ENCODE measurements at places on chromosomes 4 and X.
A peak's percentile ranks its signal among the peaks of the same experiment; 100 is the strongest.

DNA sequence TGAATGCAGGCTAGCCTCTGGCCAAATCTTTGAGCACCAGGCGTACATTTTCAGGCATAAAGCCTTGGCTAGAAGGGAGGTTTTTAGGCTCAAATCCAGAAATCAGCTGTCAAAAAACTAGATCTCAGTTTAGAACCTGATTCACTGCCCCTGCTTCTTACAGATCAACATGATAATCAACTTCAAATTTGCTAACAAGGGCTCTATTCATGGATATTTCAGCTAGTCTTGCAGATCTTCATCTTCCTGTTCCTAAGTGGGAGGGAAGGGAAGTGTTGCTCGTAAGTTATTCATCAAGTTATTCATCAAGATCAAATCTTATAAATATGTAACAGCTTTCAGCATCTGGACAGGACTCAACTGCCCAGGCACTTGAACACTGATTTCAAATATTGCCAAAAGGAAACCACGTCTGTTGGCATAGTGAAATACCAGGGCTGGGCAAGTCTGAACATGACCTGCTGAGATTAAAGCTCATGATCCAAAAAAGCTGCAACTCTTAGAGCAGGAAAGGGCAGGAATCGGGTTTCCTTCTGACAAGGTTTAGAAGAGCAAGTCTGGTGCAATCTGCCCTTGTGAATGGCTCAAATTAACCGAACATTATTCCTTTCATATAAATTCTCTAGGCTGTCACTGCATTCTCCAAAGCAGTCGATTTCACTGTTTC, 200.3 kb downstream of the PDGFC start:
- no peak for DNase-seq

DNA sequence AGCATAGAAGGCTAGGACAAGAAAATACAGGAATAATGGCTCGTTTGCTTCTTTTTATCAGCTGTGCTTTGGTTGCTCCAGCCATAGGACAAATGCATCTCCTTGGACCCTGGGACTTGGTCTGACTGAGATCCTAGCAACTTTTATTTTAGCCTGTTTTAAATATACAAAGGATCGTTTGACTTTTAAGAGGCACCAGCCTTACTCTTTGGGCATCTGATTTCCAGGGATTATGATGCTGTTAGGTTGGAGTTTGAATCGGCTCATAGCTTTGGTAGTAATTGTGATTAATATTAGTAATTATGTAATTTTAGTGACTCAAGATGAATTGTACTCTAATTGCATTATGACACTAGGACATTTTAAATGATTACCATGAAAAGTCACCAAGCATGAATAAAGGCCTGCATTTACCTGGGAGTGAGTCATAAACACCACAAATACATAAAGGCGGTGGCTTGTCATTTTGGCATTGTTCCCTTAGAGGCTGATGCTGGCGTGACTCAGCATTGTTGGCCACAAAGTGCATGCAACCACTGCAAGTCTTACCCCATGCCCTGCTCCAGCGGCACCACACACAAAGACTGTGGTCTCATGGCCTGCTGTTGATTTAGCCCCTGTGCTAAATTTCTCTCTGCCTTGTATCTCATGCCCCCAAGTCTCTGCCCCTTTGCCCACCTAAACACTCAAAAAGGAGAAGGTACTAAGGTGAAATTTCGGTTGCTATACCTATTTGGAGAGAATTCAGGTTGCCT, 12.4 kb downstream of the GPAT3 start:
- DNase-seq = peak; percentile 15

DNA sequence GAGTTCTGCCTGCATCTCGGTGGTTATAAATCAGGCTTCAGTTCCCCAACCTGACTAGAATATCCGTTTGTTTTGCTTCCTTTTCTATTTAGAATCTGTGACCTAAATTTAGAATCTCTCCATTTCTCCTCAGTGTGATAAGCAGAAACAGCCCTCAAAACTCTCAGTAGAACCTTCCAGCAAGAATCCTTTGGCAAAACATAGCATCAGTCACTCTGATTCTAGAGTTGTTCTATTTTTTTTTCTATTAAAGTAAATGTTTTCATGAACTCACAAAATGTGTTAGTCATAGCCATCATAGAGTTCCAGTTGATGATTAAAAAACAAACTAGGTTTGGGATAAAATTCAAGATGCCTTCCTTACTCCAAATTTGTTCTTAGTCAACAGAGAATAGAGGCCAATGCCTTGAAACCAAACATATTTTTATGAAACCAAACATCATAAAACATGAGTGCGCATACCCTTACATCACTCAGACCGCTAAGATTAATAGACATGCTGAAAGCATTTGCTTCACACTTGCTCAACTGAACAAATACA, 13.2 kb upstream of the C1QTNF7 start:
- no peak for DNase-seq

GRCh38 chr4:117796677-117797076, 237.6 kb upstream of the NDST3 start:
- DNase-seq = no peak

GRCh38 chr4:110216129-110216528, 17.7 kb upstream of the ELOVL6 start:
- DNase-seq = no peak

GRCh38 chrX:12554206-12554605, 237.0 kb upstream of the PRPS2 start:
- DNase-seq = no peak

- DNase-seq = no peak
Observed at GRCh38 chrX:112819008-112819640, 21.5 kb downstream of the AMOT start.

DNA sequence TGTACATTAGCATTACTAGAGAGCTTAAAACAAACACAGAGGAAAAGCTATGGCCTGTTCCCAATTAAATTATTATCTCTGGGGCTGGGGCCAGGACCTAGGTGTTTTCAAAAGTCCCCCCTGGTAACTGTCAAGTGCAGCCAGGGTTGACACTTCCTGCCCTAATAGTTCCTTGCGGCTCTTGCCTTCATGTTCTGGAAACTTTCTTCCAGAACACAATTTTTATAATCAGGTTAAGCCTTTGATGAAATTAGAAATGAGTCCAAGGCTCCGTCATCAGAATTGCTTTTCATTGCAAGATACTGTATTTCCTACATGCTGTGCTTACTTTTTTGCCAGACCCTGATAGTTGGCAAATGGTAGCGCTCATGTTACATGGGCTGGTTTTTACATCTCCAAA, 229.6 kb downstream of the UNC5C start:
- DNase-seq = no peak

DNA sequence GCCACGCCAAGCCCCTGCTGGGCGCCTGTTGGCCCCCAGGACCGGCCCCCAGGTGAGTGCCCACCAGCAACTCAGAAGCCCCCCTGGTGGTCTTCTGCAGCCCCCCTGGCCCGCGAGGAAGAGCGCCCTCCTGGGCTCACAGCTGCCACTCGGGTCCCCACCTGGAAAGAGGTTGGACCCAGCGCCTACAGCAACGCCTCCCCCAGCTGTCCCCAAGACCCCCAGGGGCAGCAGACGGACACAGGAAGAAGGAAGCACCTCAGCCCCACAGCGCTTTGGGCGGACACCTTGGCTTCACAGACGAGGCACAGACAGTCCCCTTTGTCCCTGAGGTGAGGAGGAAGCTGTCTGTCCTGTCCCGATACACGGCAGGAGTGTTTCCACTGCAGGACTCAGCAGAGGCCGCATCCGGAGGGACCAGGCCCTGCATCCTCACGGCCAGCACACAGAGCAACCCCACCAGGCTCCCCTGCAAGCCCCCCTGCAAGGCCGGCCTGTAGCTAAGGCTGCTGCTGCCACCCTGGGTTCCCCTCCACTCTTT, 115.6 kb upstream of the NKX1-1 start:
- no peak for DNase-seq
